ENCODE measurements at places on chromosomes 6 and 20. TPM values are rescaled to one million over a fixed set of nuclear protein-coding genes. Genes with fewer than 3 reads are reported as not detected.

- peaks cover 19% of the 10 kb centered on the region for H3K4me1 ChIP-seq
- H3K4me3 ChIP-seq = no peak overlapping the region
- peaks cover 24% of the 10 kb centered on the region for H3K36me3 ChIP-seq
- H3K27ac ChIP-seq = no peak overlapping the region
Observed at GRCh38 chr20:37356387-37356786, 10.4 kb downstream of the SRC start.

DNA sequence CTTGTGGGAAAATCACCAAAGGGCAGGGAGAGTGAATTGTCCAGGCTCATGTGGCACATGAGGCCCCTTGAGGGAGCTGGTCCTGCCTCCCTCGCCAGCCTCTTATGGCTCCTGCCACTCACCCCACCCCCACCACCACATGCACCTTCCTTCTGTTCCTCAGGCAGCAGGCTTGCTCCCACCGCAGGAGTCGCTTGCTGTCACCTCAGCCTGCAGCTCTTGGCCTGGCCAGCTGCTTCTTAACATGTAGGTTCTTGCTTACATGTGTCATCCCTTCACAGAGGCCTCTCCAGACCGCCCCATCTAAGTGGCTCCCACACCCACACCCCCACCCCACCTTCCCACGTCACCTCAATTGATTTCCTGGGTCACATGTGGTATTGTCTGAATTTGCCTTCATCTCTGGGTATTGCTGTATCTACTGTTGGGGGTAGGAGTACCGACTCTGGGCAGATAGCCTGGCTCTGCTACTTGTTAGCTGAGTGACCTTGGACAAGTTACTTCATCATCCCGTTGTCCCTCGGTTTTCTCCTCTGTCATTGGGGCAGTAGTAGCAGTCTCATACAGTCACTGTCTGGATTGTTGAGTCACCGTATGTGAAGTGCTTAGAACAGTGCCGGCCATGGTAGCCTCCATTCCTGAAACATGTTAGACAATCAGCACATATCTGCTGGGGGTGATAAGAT is 41.7 kb downstream of the SLC9A8 start:
- no peak overlapping the region for H3K27ac ChIP-seq
- DNase-seq = no peak
- H3K36me3 ChIP-seq = peaks cover 15% of the 10 kb centered on the region
- no peak overlapping the region for H3K4me3 ChIP-seq
- peaks cover 18% of the 10 kb centered on the region for H3K4me1 ChIP-seq
- peaks cover 1% of the 10 kb centered on the region for H3K27me3 ChIP-seq

INSM1 gene
- total RNA-seq = not detected

SEL1L2 gene
- total RNA-seq = not detected

GRCh38 chr6:25484900-25485299 is 167.1 kb upstream of the SCGN start:
- peaks cover 4% of the 10 kb centered on the region for H3K27me3 ChIP-seq
- no peak overlapping the region for H3K27ac ChIP-seq
- DNase-seq = no peak
- peaks cover 4% of the 10 kb centered on the region for H3K36me3 ChIP-seq
- peaks cover 2% of the 10 kb centered on the region for H3K4me1 ChIP-seq

GRCh38 chr20:63626424-63627128 is at the start of gene GMEB2:
TSS of gene GMEB2 (minus strand) at chr20:63627101. CDS start at chr20:63619397, 7,704 bp downstream.
- peak within 1 kb of the TSS; percentile 84 for H3K27ac ChIP-seq
- peaks cover 7% of the 10 kb centered on the region for H3K27me3 ChIP-seq
- peaks cover 22% of the 10 kb centered on the region for H3K4me1 ChIP-seq
- peak within 1 kb of the TSS; percentile 82 for H3K4me3 ChIP-seq

- H3K27me3 ChIP-seq = no peaks in the 10 kb centered on the region
- DNase-seq = no peak
- no peak overlapping the region for H3K4me3 ChIP-seq
- peaks cover 4% of the 10 kb centered on the region for H3K4me1 ChIP-seq
- no peaks in the 10 kb centered on the region for H3K36me3 ChIP-seq
Observed at GRCh38 chr20:10137533-10137932, 81.1 kb upstream of the SNAP25 start.

GRCh38 chr6:9131201-9131600 is 695.9 kb upstream of the SLC35B3 start:
- no peaks in the 10 kb centered on the region for H3K36me3 ChIP-seq
- H3K4me1 ChIP-seq = no peaks in the 10 kb centered on the region
- no peaks in the 10 kb centered on the region for H3K27me3 ChIP-seq
- no peak overlapping the region for H3K27ac ChIP-seq
- no peak overlapping the region for H3K4me3 ChIP-seq

- no peaks in the 10 kb centered on the region for H3K36me3 ChIP-seq
- no peak overlapping the region for H3K27ac ChIP-seq
- H3K4me3 ChIP-seq = no peak overlapping the region
- DNase-seq = no peak
- H3K4me1 ChIP-seq = peaks cover 8% of the 10 kb centered on the region
Observed at GRCh38 chr20:62745952-62746288, 37.3 kb downstream of the NTSR1 start.

MYL9 gene
- total RNA-seq = 128 TPM

- H3K27me3 ChIP-seq = peaks cover 2% of the 10 kb centered on the region
- no peak overlapping the region for H3K4me3 ChIP-seq
- no peaks in the 10 kb centered on the region for H3K4me1 ChIP-seq
- DNase-seq = no peak
- H3K27ac ChIP-seq = no peak overlapping the region
Observed at GRCh38 chr20:46635514-46636136, 15.6 kb downstream of the SLC13A3 start.

DNA sequence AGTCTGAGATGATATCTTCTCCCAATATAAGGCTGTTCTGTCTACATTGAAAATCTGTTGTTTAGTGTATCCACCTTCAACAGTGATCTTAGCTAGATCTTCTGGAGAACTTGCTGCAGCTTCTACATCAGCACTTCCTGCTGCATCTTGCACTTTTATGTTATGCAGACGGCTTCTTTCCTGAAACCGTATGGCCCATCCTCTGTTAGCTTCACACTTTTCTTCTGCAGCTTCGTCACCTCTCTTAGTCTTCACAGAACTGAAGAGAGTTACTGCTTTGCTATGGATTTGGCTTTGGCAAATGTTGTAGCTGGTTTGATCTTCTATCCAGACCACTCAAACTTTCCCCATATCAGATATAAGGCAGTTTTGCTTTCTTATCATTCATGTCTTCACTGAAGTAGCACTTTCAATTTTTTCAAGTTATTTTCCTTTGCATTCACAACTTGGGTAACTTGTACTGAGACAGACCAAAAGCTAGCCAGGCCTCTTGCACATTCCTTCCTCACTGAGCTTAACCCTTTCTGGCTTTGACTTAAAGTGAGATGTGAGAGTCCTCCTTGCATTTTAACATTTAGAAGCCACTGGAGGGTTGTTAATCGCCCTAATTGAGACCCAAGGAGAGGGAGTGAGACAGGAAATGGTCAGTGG is 110.1 kb downstream of the PREP start:
- H3K4me3 ChIP-seq = no peak overlapping the region
- peaks cover 14% of the 10 kb centered on the region for H3K36me3 ChIP-seq
- no peak overlapping the region for H3K27ac ChIP-seq
- peaks cover 1% of the 10 kb centered on the region for H3K27me3 ChIP-seq
- H3K4me1 ChIP-seq = peaks cover 5% of the 10 kb centered on the region

GRCh38 chr6:20751293-20751935 is 217.2 kb downstream of the CDKAL1 start:
- no peaks in the 10 kb centered on the region for H3K4me1 ChIP-seq
- H3K27ac ChIP-seq = peak overlapping the region; percentile 58
- H3K4me3 ChIP-seq = no peak overlapping the region

KIZ gene
- 15.0 TPM for total RNA-seq

RAET1L gene
- total RNA-seq = not detected

- H3K4me3 ChIP-seq = no peak overlapping the region
- no peak overlapping the region for H3K27ac ChIP-seq
- no peaks in the 10 kb centered on the region for H3K4me1 ChIP-seq
Observed at GRCh38 chr6:98452685-98453084, 381.7 kb upstream of the POU3F2 start.

- no peaks in the 10 kb centered on the region for H3K36me3 ChIP-seq
- H3K27ac ChIP-seq = no peak overlapping the region
- H3K27me3 ChIP-seq = peaks cover 2% of the 10 kb centered on the region
- H3K4me1 ChIP-seq = no peaks in the 10 kb centered on the region
- H3K4me3 ChIP-seq = no peak overlapping the region
Observed at GRCh38 chr6:34015586-34015985, 130.3 kb downstream of the GRM4 start.

PHACTR2 gene
- 181 TPM for total RNA-seq

DNA sequence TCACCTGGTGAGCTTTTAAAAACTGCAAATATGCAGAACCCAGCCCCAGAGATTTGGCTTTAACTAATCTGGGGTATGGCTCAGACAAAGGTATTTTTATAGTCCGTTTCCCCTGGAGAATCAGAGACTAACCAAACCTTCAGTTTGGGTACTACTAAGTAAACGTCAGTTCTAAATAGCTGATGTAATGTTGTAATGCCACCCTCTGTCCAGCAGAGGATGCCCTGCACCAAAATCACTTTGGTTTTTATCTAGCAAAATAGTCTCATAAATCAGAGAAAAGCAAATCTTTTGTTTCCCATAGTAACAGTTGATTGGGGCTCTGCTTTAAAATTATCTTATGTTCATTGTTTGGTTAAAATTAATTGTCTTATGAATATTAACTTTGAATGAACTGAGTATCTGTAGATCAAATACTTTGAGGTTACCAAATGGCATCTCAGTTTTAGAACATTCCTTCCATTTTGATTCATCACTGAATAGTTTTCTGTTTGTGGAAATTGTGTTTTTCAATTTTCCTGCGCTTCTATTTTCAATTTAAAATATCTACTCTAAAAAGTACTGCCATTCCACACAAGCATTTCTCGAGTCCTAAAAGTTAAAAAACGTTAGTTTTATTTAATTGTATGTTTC is 278.3 kb upstream of the PLCB4 start:
- peak; percentile 40 for DNase-seq
- no peak overlapping the region for H3K27ac ChIP-seq
- no peaks in the 10 kb centered on the region for H3K27me3 ChIP-seq
- H3K4me3 ChIP-seq = no peak overlapping the region
- H3K36me3 ChIP-seq = no peaks in the 10 kb centered on the region

GRCh38 chr6:31400467-31401289 is 2.7 kb upstream of the MICA start:
- H3K27ac ChIP-seq = peak overlapping the region; percentile 96
- peaks cover 33% of the 10 kb centered on the region for H3K4me1 ChIP-seq
- H3K4me3 ChIP-seq = peak overlapping the region; percentile 96
- peak; percentile 42 for DNase-seq
- peaks cover 9% of the 10 kb centered on the region for H3K36me3 ChIP-seq

DYNLT2 gene
- 0.62 TPM for total RNA-seq

SPTLC3 gene
- 0.41 TPM for total RNA-seq

- DNase-seq = no peak
- H3K27ac ChIP-seq = no peak overlapping the region
- H3K4me1 ChIP-seq = peaks cover 25% of the 10 kb centered on the region
- H3K36me3 ChIP-seq = no peaks in the 10 kb centered on the region
- H3K27me3 ChIP-seq = no peaks in the 10 kb centered on the region
Observed at GRCh38 chr6:135850882-135851281, 619 bp upstream of the PDE7B start.

HDGFL1 gene
- total RNA-seq = not detected

TUBB2B gene
- total RNA-seq = 93.2 TPM

DNA sequence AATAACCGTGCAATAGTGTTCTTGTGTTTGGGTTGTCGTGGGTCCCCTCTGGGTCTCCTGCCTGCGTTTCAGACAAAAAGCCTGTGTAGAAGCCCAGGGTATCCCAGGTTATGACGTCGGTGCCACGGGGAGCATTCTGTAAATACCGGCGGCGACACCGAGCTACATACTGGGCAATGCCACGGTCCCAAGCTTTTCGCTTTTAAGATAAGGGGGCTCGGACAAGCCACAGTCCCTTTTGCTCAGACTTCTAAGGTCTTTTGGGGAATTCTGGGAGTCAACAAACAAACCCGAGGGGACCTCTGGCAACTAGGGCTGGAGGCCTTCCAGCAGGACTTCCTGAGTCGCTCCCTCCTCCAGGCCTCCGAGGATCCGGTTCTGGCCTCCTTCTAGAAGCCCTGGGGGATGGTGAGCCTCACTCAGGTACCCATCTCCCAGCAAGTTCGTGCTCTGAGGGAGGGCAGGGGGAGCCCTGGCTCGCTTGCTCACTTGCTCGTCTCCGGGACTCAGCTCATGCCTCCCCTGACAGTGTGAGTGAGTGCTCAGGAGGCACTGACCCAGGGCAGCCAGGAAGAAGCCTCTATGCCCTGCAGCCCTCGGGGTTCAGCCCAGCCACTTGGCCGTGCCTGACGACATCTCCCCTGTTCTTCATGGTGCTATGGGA is 62.4 kb upstream of the MRPS10 start:
- H3K4me3 ChIP-seq = no peak overlapping the region
- H3K4me1 ChIP-seq = peaks cover 16% of the 10 kb centered on the region
- peaks cover 2% of the 10 kb centered on the region for H3K27me3 ChIP-seq
- no peak overlapping the region for H3K27ac ChIP-seq
- DNase-seq = no peak
- no peaks in the 10 kb centered on the region for H3K36me3 ChIP-seq

DNA sequence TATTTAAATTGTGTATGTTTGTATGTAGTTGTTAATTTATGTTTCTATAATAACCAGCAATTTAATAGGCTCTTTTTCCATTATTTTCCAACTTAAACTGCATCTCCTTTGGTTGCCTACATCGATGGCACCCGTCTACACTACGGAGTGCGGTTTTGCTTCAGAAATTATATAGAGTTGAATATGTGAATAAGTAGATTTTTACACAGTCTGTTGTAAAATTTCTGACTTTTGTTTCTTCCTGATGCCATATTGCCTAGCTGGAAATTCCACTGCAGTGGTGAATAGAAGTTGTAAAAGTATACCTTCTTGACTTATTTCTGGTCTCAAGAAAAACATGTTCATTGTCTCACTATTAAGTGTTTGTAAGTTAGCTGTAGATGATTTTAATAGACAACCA is 404.1 kb upstream of the EPHA7 start:
- H3K4me1 ChIP-seq = peaks cover 17% of the 10 kb centered on the region
- H3K36me3 ChIP-seq = no peaks in the 10 kb centered on the region
- no peak overlapping the region for H3K4me3 ChIP-seq
- DNase-seq = no peak

DNA sequence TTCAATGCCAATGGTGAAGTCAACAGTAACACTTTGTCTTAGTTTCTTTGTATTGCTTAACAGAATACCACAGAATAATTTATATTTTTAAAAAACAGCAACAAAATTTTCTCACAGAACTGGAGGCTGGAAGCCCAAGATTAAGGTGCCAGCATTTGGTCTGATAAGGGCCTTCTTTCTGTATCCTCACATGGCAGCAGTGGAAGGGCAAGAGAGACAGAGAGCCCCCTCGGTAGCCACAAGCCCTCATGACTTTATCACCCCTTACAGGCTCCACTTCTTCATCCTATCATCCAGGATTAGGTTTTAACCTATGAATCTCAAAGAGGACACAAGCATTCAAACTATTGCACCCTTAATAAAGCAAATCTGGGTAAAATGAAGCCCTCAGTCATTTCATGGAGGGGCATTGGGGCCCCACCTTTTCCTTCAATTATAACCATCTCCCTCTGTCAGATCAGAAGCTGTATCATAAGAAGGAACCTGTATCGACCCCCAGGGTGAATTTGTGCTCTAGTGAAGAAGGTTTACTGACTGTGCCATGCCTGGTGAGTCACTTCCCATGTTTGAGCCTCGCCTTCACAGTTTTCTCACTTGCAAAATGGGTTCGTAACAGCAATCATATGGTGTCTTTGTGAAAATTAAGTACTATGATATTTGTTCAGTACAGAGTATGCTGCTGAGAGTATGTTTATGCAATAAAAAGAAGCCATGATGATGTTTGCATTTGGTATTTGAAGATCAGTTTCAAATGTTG is 178.2 kb downstream of the LRFN2 start:
- no peak overlapping the region for H3K4me3 ChIP-seq
- DNase-seq = no peak
- no peaks in the 10 kb centered on the region for H3K36me3 ChIP-seq

- peaks cover 7% of the 10 kb centered on the region for H3K27me3 ChIP-seq
- H3K36me3 ChIP-seq = no peaks in the 10 kb centered on the region
- H3K4me1 ChIP-seq = no peaks in the 10 kb centered on the region
- no peak for DNase-seq
- no peak overlapping the region for H3K4me3 ChIP-seq
Observed at GRCh38 chr6:37033255-37033654, 27.8 kb downstream of the FGD2 start.

KCNK15 gene
- total RNA-seq = not detected

All from endothelial cell (in vitro differentiated cells).